Activated CD4-positive, alpha-beta T cell treated with anti-CD3 and anti-CD28 coated beads, Interleukin-2, amount 10 ng/mL, durations not matched to agents 7 days and 5 days (primary cell): ENCODE measurements at places on chromosomes 1 and 21.

DNA sequence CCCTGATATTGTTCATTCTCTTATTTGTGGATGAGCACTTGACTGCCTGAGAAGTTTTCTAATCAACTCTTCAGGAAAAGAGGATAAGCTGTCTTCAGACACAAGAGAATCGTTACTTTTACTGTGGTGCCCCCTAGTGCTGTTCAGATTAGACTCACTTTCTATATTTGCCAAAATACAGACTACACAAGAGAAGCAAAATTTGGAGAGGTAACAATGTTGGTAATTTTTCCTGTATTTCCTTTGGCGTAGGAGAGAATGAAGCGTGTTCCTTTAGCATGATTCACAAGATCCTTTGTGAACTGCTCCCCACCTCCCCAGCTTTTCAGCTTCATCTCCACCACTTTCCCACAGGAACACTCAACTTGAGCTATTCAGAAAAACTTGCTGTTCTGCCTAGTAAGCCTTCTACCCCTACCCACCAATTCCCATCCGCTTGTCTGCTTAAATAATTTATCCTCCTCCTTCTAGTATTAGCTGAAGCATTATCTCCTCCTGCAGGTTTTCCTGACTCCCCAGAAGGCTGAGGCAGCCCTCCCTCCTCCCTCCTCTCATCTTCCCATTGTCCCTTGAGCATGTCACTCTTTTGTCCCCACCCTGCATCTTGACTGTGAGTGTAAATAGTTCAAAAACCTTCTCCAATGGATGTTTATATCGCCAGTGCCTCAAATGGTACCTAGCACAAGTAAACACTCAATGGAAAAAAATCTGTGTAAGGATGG, 4.5 kb downstream of the TNFSF4 start:
- DNase-seq, result peak; percentile 29

DNA sequence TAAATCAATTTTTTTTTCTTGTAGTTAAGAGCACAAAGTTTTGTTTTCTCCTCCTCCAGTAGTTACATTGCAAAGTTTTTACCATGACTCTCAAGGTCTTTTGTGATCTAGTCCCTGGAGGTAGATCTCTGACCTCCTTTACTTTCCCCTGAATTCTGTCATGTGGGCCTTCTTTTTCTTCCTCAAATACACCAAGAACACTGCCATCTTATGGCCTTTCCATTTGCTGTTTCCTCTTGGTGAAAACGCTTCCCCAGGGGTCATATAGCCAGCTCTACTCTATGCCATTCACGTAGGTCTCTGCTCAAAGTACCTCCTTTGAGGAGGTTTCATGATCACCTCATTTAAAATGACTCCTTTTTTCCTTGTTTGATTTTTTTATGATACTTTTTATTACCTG, 2.7 kb downstream of the DDX20 start:
- DNase-seq, result no peak

- no peak for DNase-seq
Measured at GRCh38 chr1:216055004-216055403, 368.2 kb downstream of the USH2A start.

DNA sequence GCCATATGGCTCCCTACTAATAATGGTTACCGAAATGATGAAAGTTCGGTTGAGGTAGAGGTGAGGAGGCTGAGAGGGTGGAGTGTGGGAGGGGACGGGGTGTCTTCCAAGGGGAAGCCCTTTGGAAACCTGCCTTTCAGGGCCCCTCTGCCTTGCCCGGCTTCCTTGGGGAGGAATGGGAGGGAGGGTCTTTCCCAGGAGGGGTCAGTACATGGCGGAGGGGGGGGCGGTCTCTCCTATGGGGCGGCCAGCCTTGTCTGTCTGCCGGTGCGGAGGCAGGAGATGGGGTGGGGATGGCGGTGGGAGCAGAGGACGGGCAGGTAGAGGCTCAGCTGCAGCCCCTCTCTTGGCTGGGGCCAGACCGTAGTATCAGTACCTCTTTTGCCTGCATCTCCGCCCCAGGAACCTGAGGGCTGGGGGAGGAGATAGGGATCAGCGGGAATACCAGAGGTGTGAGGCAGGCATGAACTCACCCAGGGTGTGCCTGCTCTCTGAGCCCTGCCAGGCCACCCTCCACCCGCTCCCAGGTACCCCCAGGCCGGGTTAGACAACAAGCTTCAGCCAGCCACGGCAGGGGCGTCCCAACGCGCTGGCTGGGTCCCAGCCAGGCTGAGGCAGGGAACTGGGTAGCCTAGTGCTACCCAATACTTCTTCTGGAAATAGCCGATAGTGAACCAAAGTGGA, 79.4 kb upstream of the POU3F1 start:
- no peak for DNase-seq

DNA sequence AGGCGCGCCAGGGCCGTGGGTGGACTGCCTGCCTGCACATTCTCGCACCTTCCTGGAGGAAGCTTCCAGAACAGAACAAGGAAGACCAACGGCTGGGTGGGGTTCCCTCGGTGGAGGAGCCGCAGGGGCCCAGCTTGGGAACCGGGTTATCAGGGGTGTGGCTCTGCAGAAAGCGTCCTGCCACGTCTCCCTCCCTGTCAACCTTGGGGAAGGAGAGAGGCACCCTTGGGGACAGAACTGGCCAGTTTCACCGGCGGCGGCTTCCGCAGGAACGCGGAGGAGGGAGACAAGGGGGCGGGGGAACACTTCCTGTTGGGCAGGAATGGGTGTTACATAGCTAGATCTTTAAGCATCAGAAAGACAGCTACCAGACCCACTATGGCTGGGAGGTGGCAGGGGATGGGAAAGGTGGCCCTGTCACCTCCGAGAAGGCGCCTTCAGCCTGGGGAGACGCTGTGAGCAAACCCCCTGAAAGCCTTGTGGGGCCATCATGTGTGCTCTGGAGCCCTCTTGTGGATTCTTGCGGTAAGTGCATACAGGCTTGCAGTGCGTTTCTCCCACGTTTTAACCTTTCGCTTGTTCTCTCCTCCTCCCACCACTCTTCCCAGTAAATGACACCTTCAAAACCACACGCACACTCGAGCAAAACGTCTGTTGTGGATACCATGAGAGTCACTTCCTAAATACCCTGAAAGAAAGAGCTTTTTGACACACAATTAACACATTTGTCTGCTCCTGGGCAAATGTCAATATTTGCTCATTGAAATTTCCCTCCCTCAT, 3.8 kb upstream of the PLEKHA6 start:
- DNase-seq, result peak; percentile 79

DNA sequence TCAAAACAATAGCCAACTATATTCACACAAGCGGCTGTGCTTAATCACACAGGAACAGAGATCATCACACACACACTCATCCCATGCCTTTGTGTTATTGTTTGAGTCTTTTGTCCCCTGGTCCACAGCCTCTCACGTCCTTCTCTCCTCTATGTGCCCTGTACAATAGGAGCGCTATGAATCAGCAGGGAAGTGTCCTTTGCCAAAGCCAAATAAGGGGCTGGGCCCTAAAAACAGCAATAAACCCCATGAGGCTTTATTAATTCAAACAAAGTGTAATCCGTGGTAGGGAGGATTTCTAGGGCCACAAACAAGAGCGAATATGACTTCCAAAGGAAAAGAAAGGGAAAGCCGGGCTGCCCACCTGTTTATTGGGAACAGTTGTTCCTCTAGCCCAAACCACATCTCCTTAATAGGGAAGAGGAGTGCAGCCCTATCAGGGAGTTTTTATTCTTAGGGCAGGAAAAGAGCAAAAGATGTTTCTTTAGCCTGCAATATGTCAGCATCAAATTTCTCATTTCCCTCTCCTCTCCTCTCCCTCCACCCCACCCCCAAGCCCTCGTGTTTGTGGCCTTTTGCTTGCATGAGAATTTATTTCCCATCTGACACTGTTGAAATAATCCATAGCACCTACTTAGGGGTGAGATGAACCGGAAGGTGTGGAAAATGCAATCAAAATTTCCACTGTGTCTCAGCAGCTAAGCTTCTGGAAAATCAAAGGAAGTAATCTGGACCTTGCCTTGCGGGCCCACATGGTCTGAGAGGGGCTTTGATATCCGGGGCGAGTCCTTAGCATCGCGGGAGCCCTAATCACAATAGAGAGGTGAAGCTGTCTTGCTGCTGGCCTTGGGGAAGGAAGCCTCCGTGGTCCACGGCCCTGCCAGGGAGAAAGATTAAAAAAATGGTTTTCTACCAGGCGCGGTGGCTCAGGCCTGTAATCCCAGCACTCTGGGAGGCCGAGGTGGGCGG, 45.3 kb upstream of the ITPKB start:
- no peak for DNase-seq

DNA sequence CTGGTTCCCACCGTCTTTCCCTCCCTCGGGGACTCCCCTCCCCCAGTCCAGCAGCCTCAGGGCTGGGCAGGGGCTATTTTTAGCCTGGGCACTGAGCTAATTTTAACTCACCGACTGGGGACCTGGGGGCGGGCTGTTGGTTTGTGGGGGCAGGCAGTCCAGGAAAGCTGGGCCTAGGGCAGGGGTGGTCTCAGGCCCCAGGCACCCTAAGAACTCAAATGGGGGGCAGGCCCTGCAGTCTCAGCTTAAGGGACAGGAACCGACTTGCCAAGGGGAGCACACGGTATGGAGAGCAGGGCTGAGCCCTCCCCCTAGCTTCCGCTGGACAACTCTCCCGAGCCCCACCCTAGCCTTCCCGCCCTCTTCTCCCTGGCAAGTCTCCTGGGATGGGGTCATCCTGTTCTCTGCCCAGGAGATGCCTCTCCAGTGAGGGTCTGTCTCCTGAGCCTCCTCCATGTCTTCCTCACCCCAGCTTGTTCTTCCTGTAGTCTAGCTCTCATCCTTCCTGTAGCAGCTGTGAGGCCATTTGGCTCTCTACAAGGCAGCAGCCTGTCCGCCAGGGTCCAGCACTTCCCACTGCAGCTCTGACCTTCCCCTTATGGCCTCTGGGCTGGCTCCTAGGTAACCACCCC, 10.1 kb downstream of the MEF2D start:
- no peak for DNase-seq

DNA sequence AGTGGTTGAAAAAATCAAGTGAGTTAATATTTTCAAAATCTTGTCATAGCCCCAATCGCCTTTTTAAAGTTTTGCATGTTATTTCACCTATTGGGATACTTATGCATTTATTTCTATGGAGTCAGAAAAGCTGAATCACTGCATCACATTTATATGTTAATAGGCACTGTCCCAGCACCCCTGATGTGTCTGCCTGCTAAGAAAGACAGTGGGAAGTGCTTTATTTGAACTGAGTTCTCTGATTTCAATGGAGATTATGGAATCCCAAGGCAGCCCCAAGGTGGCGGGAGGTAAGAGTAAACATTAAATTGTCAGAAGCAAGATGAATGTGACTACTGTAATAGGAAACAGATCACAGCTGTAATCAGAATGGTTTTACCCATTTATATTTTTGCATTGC, 2225.7 kb downstream of the NCAM2 start:
- DNase-seq, result no peak

DNA sequence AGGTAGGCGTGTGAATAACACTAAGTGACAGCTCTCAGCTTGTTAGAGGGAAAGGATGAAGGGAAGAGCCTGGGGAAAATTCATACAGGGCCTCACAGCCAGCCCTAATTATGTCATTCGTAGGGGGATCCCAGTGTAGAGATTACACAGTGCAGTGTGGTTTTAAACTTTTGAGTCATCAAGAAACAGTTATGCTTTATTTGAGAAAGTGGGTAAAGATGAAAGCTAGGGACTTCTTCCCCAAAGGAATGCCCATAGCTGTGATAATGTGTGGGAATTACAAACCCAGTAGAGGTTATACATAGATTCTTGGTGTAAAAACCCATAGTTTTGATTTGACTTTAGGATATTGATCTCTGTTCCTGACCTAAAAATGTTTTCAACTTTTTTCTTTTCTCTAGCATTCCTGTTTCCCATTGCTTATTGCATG, 1.9 kb downstream of the TTF2 start:
- peak; percentile 25 for DNase-seq

DNA sequence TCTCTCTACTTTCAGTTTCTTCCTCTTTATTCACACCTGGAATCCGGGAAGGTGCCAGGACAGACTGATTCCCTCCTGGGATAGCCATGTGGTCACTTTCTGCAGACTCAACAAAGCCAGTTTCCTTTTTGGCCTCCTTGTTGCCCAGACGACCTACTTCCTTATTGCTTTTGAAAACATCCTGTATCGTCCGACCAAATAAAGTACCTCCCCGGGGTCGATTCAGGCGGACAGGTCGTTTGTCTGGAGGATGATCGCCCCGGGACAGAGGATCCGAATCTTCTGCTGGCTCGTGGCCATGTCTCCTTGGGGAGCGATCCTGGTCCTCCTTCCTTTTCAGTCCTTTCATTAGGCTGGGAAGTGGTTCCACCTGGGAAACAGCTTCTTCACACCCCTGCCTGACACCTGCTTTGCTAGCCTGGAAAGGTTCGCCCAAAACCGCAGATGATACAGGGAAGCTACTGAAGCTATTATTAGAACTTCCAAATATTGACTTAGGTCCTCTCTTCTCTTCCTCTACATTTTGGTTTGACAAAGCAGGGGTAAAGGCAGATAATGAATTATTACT, 1.2 kb downstream of the MCM3AP start:
- no peak for DNase-seq

DNA sequence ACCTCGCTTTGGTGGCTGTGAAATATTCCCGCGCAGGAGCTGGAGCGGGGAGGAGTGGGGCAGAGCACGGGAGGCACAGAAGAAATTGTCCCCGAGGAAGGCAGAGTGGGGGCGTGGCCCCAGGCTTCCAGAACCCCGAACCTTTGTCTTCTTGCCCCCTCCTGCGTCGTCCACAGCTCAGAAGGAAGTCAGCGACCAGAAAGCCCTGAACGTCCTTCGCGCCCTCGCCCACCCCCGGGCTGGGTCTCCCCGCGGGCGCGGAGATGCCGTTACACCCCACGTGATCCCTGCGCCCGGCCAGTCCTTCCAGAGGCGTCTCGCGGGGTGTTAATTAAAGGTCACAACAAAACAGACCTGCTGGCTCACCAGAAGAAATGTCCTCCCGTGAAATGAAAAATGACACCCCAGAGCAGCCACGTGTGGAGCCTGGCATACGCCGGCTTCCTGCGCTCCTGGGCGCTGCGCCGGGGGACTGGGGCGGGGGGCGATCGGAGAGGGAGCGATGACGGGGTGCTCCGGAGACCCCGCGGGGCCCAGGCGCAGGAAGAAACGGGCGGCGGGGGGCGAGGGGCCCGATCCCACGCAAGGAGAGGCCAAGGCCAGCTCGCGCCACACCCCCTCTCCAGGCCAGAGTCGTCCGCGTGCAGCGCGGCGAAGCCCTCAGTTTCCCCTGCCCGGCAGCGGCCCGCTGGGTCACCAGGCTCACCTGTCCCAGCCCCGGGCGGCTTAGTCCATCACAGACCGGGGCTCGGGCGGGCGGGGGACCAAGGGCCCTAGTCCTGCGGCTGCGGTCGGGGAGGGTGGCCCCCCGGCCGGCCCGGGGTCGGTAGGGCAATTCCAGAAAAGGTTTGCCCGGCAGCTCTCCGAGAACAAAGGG, 995 bp upstream of the KIF26B start:
- DNase-seq, result peak; percentile 9

GRCh38 chr1:119341372-119341947, 27.1 kb upstream of the HAO2 start:
- no peak for DNase-seq

DNA sequence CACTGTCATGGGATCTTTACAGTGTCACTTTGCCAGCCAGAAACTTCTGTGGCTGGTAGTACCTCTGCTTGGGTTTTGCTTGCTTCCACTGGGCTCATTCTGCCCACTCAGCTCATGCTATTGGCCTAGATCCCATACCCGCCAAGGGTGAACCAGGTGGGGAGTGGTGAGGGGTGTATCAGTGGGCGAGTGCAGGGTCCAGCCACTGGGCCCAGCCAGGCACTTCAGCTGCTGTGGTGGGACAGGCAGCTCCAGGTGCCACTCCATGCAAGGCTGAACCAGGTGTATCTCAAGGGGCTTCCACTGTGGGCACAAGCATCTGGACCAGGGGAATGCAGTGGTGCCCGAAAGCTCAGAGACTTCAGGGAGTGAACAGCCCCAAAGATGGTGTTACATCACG, 398.2 kb downstream of the NCAM2 start:
- no peak for DNase-seq

GRCh38 chr21:38351961-38352521, 95.2 kb downstream of the KCNJ15 start:
- DNase-seq, result no peak
